ENCODE measurements at places on chromosomes 3 and 15. TPM values are rescaled to one million over a fixed set of nuclear protein-coding genes. Genes with fewer than 3 reads are reported as not detected.

DNA sequence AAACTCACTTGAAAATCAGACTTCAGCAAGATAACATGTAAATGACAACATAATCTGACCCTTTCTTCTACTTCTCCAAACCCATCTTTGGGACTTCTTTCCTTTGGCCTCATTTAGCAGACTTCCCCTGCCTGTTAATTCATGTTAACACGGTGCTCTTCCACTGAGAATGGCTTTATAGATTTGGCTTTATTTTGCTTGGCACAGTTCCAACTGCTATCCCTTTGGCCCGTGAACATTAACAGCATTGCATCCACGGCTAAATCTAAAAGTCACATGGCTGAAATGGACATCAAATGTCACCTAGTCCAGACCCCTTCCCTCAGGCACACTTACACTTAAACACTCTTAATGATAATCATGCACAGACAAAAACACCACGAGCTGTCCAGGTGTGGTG is 3.8 kb downstream of the ZMAT3 start:
- no peak for DNase-seq

DNA sequence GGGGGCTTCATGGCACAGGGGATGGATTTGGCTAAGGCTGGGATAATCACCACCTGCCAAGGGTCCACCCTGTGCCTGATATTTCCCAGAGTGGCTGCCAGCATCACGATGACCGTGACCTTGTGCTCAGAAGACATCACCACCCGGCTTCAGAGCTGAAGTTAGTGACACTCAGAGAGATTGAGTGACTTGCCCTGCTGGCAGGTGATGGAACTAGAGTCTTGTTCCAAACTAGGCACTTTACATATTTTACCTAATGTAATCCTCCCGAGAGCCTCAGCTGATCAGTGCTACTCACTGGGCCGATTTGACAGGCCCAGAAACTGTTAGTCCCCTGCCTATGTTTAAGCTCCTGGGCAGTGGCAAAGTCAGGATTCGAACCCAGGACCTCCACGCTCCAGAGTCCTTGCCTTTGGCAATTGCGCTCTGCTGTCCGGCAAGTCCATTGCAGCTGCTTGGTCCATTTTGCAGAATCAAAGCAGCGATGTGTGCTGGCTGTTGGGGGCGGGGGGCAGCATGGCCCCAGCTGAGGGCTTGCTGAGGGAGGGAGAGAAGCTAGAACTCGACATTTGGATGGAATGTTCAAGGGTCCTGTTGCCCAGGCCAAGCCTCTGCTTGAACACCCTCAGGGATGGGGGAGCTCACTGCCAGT is 74.8 kb upstream of the GATA2 start:
- DNase-seq: no peak

- no peak for DNase-seq
These were observed 135.2 kb upstream of the SLC6A11 start for GRCh38 chr3:10680796-10681195.

DNA sequence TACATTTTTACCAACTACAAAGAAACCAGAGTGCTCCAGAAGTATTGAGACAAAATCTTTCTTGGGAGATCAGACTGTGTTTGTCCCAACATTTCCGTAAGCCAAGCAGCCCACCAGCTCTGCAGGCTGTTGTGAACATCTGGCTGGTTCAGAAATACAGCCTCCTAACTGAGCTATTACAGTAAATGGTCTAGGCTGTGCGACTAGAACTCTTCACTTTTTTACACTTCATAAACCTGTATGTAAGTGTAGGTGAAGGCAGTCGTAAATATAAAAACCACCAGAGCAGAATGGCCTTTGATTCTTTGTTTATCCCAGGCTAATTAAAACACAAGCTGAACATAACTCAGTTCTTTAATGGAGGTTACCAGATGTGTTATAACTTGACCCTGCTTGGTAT is 235.3 kb downstream of the ARRDC4 start:
- DNase-seq: no peak

Gene ADGRG7
- total RNA-seq: not detected

Measured in IMR-90 (cell line).